ENCODE measurements at places on chromosomes 2 and 18. TPM values are rescaled to one million over a fixed set of nuclear protein-coding genes. Genes with fewer than 3 reads are reported as not detected.

REG3G gene
- not detected for total RNA-seq

DNA sequence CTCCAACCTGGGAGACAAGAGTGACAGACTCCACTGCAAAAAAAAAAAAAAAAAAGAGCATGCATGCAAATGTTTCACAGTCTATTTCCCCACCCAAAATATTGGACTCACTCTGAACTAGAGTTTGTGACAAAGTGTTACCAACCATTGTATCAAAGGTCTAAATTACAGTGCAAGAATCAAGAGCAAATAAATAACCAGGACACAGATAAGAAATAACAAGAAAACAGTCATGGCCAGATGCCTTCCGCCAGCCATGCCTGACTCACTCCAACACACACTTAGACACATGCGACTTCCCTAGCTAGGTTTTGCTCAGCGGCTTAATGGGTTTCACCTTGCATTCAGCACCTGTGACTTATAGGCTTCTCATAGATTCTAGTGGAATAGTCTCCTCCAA is 62.8 kb downstream of the CYB5A start:
- no peaks in the 10 kb centered on the region for H3K36me3 ChIP-seq
- DNase-seq: no peak
- no peak overlapping the region for H3K27ac ChIP-seq

- no peaks in the 10 kb centered on the region for H3K27me3 ChIP-seq
- H3K27ac ChIP-seq: no peak overlapping the region
- H3K4me1 ChIP-seq: peaks cover 61% of the 10 kb centered on the region
- peaks cover 18% of the 10 kb centered on the region for H3K36me3 ChIP-seq
Measured at GRCh38 chr18:44802508-44802907, 121.8 kb downstream of the SETBP1 start.

DNA sequence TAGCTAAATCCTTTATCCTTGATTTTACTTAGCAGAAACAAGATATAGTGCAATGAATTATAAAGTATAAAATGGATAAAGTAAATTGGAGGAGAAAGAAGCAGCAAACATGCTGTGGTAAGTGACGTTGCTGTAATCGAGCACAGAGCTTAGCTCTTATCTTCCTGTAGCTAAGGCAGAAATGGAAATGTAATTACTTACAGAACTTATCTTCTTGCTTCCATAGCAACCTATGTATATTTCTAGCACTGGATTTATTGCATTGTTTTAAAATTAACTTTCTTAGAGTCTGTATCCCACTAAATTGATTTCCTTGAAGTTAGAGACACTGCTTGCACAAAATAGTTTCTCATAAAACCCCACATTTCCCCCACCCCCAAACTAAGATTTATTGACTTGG is 130.6 kb upstream of the MC4R start:
- DNase-seq: no peak
- H3K36me3 ChIP-seq: no peaks in the 10 kb centered on the region
- H3K4me3 ChIP-seq: no peak overlapping the region
- H3K27ac ChIP-seq: no peak overlapping the region
- H3K4me1 ChIP-seq: no peaks in the 10 kb centered on the region

DNA sequence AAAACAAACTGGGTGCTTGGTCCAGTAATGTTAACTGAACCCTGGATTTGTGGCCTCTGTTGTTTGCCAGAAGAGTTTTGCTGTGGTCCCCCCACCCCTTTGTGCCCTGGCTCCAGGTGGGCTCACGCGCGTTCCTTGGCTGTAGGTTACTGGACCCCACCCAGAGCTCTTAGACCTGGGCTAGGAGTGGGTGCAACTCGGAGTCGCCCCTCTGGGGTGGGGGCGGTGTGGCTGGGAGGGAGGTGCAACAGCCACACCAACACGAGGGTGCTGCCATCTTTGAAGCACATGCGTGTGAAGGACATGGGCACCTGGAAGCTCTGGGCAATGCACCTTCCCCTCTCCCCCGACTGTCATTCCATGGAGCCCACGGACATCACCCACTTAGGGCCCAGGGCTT is 92.7 kb downstream of the USP40 start:
- no peak overlapping the region for H3K4me3 ChIP-seq
- no peaks in the 10 kb centered on the region for H3K4me1 ChIP-seq
- DNase-seq: no peak

DNA sequence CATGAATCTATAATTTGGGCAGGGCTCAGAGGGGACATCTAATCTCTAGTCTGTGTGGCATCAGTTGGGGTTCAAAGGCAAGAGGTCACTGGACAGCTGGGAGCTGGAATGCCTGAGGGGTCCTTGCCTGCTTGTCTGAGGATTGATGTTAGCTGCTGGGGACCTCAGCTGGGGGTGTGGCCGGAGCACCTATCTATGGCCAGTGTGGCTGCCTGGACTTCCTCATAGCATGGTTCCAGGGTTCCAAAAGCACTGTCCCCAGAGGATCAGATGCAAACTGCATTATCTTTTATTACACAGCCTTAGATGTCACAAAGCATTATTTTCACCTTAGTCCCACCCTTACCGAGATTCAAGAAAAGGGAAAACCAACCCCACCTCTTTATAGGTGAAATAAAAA is 38.6 kb upstream of the YPEL5 start:
- H3K4me3 ChIP-seq: no peak overlapping the region
- H3K4me1 ChIP-seq: no peaks in the 10 kb centered on the region
- no peaks in the 10 kb centered on the region for H3K36me3 ChIP-seq

DNA sequence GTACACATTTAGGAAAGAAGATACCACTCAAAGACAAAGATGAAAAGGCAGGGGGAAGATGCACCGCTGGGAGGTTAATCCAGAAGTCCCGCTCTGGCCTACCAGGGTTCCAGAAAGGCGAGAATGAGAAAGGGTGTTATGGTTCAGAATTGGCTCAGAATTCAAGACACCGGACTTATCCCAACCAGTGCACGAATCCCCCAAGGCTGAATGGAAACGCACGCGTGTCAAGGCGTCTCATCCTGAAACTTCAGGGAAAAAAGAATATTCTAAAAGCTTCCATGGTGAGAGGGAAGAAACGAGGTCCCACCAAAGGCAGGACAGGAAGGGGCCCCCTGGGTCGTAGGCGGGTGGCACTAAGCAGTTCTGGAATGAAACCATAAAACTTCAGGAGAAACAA is 71.9 kb downstream of the SLC66A2 start:
- no peak for DNase-seq
- no peaks in the 10 kb centered on the region for H3K27me3 ChIP-seq
- H3K27ac ChIP-seq: no peak overlapping the region

Measured in activated CD4-positive, alpha-beta T cell treated with anti-CD3 and anti-CD28 coated beads, Interleukin-2, amount 10 ng/mL, durations not matched to agents 24 days and 14 days (primary cell).